GM19239 (cell line): ENCODE measurements at places on chromosomes 12 and 14.
A peak's percentile ranks its signal among the peaks of the same experiment; 100 is the strongest.

GRCh38 chr14:49865431-49865859 lies 12.9 kb upstream of the NEMF start:
- no peak for DNase-seq

DNA sequence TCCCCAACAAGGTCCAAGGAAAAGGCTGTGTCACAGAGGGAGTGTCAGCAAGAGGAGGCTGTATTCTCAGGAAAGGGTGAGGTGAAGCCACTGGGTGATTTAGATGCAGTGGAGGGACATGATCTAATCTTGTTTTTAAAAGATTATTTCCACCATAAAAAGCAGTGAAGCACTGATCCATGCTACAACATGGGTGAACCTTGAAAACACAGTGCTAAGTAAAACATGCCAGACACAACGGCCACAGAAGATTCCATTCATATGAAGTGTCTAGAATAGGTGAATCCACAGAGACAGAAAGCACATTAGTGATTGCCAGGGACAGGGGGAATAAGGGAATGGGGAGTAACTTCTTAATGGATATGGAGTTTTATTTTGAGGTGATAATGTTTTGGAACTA lies 12.8 kb downstream of the RITA1 start:
- no peak for DNase-seq

DNA sequence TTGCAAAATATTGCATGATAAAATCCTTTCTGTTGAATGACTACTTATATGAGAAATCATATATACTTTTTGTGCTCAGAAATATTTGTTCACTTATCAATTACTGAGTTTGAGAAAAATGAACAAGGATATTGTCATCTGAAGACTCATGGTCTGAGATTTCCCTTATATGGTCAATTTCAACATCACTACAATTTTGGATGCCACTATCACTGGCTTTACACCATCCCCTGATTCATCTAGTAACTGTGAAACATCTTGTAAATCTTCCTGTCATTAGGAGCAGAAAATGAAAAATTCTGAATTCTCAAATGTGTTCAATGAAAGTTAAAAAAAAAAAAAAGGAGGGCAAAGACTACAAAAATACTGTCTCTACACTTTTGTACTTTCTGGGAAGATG lies 21.8 kb upstream of the GXYLT1 start:
- no peak for DNase-seq

DNA sequence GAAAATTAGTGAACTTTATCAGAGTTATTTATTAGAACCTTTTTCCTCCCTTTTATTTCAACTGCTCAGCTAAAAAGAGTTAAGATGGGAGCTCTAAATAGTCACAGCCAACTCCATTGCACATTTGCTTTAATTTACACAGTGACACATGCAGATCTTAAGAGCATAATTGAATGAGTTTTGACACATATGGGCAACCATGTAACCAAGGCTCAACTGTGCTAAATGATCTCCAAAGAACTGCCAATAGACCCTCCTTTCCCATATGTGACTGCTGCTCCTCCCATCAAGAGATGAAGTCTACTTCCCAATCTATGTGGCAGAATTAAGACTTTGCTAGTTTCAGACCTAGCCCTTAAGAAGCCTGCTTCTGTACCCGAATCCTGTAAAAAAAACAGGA lies 960.0 kb downstream of the BCL11B start:
- DNase-seq, result no peak

GRCh38 chr14:95191445-95192199 lies 34.3 kb upstream of the DICER1 start:
- DNase-seq, result no peak

DNA sequence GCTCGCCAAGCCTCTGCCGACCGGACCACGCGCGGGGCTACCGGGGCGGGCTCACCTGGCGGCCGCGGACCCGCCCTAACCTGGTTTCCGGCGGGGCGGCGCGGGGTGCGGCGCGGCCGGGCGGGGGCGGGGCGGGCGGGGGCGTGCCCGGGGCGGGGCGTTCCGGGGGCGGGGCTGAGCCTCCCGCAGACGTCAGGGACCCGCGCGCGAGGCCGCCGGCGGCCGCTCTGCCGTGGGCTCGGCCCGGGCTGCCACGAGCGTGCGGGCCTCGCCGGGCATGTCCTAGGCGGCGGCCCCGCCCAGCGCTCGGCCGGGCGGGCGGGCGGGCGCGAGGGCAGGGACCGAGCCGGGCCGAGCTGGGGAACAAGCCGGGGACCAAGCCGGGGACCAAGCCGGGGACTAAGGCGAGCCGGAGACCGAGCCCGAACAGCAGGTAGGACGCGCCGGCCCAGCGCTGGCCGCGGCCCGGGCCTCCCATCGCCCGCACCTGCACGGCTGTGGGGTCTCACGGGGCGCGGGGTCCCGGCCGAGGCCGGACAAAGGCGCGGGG lies at the start of gene CEP170B:
Gene CEP170B (plus strand): TSS at position 188 of the 550 bp plus-strand sequence. CDS start 3,183 bp downstream, outside the sequence.
- DNase-seq, result peak; percentile 84

- DNase-seq, result no peak
These were observed 37.7 kb upstream of the DUSP6 start for GRCh38 chr12:89389755-89390661.

DNA sequence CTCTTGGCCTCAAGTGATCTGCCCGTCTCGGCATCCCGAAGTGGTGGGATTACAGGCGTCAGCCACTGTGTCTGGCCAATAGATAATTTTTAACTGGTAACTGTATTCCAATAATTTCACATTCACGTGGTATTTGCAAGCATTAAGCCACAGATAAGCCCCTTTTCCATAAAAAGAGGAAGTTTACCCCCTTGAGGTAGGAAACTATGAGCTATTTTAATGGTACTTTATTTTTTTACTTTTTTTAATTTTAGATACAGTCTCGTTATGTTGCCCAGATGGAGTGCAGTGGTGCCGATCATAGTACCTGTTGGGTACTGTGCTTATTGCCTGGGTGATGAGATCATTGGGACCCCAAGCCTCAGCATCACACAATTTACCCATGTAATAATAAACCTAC lies 42.9 kb upstream of the AP4S1 start:
- no peak for DNase-seq

DNA sequence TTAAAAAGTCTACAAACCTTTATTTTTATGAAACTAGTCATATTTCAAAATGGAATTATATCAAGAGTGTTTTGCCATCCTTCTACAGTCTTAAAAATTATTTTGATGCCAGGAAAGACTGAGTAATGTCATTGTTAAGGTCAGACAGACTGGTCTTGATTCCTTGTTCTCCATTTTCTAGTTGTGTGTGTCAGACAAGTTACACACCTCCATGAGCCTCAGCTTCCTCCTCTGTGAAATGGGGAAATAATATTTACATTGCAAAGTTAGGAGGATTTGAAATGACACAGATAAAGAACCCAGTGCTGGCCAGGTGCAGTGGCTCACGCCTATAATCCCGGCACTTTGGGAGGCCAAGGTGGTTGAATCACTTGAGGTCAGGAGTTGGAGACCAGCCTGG lies 47.4 kb upstream of the ELK3 start:
- DNase-seq, result no peak

DNA sequence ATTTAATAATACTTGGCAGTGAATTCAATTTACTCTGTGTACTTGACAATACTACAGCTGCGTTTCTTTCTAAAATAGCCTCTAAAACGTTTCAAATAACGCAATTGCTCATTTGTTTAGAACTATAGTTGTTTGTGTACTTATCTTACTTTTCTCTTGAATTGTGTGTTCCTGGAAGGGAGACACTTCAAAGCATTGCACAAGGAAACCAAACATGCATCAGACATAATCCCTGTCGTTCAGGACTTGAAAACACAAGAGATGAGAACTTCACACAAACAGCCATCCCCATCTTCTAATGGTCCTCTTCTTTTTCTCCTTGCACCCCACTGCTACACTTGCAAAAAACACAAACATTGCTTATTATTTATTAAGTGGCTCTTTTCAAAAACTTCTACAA lies 38.5 kb downstream of the PTGER2 start:
- DNase-seq, result no peak

- DNase-seq, result peak; percentile 39
These were observed 257.8 kb upstream of the BTG1 start for GRCh38 chr12:92403210-92404175.

DNA sequence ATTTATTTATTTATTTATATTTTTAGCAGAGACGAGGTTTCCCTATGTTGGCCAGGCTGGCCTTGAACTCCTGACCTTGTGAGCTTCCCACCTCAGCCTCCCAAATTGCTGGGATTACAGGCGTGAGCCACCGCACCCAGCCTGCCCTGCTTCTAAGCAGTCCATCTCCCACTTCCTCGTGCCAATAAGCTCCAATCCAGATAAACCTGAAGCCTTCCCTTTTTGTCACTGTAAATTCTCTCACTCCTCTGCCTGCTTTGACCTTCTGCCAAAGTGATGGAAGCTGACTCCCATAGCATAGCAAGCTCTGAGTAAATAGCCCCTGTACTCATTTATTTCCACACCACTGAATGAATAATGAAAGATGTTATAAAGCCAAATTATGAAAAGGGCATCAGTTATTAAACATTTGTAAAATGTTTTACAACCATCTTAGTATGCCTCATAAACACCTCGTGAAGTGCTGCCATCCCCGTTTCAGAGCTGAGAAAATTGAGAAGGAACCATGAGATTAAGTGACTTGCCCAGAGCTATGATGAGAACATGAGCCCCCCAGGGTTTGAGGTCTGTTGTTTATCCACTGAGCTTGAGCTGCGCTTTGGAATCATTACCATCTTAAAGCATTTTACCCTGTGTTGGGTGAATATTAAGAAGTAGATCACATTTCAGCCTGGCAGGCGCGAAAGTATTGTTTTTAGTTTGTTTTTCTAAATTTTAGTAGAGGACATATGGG lies 30.4 kb downstream of the MANSC1 start:
- no peak for DNase-seq

DNA sequence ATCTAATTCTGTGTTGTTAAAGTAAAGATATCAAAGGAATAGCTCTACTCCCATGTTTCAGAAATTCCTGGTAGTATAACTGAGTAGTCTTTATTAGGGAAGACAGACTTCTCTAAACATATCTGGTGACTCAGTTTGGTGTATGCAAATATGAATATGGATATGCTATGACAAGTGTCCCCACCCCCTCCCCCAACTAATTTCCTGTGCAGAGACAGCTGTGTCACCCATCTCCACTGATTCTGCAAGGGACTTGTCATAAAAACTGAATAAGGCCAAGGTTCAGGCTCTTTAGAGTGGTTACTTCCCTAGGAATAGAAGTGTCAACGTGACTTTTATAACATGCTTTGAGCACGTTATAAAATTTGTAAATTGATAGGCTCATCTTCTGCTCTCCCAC lies 429.1 kb downstream of the DAD1 start:
- no peak for DNase-seq

DNA sequence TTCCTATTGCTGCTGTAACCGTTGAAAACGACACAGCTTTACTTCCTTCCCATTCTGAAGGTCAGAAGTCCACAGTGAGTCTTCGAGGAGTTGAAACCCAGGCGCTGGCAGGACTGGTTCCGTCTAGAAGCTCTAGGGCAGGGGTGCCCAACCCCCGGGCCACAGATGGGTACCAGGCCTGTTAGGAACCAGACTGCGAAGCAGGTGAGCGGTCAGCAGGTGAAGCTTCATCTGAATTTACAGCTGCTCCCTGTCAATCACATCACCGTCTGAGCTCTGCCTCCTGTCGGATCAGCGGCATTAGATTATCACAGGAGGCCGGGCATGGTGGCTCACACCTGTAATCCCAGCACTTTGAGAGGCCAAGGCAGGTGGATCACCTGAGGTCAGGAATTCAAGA lies 12.6 kb upstream of the SFSWAP start:
- no peak for DNase-seq

GRCh38 chr12:19186722-19187661 lies 57.5 kb downstream of the PLEKHA5 start:
- DNase-seq, result no peak

DNA sequence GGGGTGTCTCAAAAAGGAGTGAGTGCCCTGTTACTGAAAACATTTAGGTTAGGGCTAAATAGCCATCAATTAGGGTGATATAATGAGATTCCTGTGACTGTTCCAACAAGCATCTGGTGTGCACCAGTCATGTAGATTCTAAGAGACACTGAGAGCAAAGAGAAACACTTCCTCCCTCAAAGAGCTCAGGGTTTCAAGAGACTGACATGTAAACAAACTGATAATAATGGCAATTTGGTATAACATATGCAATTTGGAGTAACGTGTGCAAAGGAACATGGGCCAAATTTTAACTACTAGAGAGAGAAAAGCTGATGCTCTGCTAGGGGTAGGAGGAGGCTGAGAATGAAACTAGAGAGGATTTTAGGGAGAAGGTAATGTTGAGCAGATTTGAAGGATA lies 237.1 kb downstream of the BMP4 start:
- DNase-seq, result no peak

DNA sequence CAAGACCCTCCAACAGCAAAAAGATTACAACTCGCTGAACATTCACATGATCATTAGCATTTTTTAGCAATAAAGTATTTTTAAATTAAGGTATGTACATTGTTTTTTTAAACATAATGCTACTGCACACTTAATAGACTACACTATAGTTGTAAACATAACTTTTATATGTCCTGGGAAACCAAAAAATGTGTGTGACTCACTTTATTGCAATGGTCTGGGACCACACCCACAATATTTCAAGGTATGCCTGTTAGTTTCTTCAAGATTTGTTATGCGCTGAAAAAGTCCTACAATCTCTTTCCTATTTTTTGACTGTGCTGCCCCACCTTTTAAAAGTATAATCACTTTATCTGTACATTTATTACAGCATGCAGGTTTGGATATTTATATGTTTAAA lies 30.4 kb upstream of the PCNX4 start:
- DNase-seq, result no peak

DNA sequence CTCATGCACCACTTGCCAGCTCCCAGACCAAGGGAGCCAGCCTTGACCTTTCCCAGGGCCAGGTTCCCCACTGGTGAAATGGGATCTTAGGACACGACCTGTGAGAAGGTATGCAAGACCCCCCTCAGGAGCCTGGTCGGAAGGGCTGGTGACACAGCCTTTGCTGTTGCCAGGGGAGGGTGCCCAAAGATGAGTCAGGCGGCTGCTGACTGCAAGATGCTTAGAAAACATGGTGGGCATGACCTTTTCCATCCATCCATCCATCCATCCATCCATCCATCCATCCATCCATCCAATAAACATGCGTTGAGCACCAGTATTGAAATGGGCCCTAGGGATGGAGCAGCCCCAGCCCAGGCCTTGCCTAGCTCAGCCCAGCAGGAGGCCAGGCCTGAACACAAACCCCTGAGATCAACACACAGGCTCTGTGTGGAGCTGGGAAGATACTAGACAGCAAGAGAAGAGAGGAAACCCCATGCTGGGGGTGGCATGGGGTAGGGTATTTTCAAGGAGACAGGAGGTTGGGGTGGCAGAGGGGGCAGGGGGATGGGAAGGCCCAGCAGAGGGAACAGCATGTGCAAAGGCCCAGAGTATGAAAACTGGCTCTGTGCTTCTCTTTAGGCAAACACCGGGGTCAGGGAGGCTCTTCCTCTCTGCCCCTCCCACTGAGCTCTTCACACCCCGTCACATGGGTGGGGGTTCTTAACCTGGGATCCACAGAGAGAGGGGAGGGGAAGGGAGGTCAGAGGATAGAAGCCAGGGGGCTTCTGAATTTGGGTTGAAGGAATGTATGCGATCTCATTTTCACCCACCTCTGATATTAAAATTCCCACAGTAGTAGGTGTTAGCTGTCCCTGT lies 26.2 kb upstream of the YY1 start:
- no peak for DNase-seq

GRCh38 chr14:104405360-104406226 lies 174.0 kb upstream of the C14orf180 start:
- DNase-seq, result no peak

GRCh38 chr12:86473231-86473630 lies 217.0 kb upstream of the MGAT4C start:
- DNase-seq, result no peak
